Pancreas (tissue), 10 donors: ENCODE measurements at places on chromosomes 4 and X. TPM values are rescaled to one million over a fixed set of nuclear protein-coding genes. Genes with fewer than 3 reads are reported as not detected.

The SMIM10L2A gene
- 1.4 TPM for total RNA-seq

The HTN3 gene
- not detected for total RNA-seq

The GPR50 gene
- total RNA-seq = not detected

The RBM47 gene
- 47.8 TPM for total RNA-seq

- DNase-seq = no peak
Observed at GRCh38 chr4:172938072-172938829, 230.4 kb upstream of the GALNT7 start.

- DNase-seq = no peak
Observed at GRCh38 chr4:181970366-181970765, 272.8 kb upstream of the TENM3 start.

- no peak for DNase-seq
Observed at GRCh38 chr4:81621490-81621889, 149.8 kb upstream of the RASGEF1B start.

DNA sequence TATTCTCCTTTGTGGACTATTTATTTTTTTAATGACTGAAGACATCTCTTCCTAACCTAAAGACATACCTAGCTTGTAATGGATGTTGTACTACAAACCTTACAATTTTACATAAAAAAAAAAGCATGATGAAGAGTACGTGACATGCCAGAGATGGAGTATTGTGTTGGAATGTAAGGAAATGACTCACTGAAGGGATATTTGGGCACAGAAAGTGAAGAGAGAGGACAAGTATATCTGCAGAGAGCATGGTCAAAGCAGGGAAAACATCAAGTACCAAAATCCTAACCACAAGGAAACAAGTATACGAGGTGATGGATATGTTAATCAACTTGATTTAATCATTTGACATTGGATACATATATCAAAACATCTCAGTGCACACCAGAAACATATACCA is 1051.4 kb upstream of the PRKX start:
- DNase-seq = no peak

GRCh38 chrX:118569676-118570075 is 74.1 kb downstream of the DOCK11 start:
- no peak for DNase-seq

DNA sequence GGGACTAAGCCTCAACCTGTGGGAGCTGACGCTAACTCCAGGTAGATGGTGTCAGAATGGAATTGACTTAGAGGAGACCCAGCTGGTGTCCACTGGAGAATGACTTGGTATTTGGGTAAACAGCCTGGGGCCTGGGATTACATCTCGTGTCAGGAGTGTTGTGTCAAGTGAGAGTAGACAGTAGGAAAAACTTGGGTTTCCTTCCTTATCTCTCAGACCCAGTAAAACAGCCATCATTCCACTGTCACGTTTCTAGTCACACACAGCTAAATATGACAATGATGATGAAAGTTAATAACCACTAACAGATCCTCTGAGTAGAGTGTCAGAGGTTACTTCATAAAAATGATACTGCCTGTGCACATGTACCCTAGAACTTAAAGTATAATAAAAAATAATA is 13.8 kb downstream of the ZNF674 start:
- no peak for DNase-seq

- DNase-seq = no peak
Observed at GRCh38 chr4:137739391-137739790, 207.1 kb upstream of the PCDH18 start.

DNA sequence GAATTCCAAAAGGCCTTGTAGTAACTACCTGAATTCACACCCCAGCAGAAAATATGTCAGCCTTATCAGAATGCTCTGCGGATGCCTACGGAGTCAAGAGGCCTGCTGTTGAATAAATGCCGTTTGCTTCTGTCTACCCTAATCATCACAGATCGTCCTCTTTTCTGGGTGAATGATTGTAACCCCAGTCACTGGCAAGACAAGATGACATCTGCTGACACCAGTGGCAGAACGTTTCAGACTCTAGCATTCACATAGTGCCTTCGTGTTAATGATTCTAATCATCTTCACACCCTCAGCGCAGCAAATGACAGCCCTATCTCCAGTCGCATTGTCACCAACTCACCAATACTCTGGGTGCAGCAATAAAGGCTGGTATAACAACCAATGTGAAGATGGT is 89.1 kb upstream of the MAP3K15 start:
- DNase-seq = no peak

GRCh38 chr4:122044501-122044900 is 92.6 kb upstream of the TRPC3 start:
- DNase-seq = no peak

DNA sequence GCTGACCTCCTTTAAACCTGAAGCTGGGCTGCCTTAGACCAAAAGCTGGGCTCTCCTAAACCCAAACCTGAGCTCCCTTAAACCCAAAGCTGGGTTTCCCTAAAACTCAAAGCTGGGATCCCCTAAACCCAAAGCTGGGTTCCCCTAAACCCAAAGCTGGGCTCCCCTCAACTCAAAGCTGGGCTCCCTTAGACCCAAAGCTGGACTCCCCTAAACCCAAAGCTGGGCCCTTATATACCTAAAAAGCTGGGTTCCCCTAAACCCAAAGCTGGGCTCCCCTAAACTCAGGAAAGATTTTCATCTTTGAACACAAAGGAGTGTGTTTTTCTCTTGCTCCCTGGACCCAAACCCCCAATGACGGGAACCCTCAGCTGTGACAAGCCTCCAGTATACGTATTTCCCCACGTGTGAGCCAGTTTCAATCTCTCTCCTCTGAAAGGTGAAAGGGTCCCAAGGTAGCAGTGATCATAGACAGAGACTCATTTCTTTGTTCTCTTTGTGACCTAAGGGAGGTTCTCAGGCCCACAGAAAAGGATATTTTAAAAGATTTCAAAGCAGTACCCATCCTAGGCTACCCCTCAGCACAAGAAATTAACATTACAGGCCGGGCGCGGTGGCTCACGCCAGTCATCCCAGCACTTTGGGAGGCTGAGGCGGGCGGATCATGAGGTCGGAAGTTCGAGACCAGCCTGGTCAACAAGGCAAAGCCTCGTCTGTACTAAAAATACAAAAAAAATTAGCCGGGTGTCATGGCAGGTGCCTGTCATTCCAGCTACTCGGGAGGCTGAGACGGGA is 31.3 kb upstream of the ASMTL start:
- DNase-seq = no peak

DNA sequence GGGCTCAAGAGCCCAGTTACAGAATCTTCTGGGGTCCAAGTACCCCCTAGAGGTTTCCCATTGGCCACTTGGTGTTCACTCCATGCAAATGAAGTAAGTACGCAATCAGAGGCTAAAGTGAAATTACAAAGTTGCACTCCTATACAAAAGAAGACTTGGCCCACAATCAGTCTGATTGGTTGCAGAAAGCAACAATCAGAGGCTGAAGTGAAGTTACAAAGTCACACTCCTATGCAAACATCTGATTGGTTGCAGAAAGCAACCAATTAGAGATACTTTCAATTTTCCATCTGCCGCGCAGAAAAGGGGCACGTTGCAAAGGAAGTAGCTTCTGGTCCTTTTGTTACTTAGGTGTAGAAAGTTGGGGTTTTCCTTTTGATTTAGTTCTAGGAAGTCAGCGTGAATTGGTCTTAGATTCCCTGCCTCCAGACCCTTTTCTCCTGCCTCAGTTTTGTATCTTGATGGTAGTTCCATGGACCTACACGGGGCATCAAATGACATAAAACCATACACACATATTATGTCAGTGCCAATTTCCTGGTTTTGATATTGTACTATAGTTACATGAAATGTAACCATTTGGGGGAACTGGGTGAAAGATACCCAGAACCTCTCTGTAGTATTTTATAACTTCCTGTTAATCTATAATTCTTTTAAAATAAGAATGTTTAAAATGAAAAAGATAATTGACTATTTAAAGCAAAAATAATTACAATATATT is 12.4 kb upstream of the PIN4 start:
- DNase-seq = no peak

DNA sequence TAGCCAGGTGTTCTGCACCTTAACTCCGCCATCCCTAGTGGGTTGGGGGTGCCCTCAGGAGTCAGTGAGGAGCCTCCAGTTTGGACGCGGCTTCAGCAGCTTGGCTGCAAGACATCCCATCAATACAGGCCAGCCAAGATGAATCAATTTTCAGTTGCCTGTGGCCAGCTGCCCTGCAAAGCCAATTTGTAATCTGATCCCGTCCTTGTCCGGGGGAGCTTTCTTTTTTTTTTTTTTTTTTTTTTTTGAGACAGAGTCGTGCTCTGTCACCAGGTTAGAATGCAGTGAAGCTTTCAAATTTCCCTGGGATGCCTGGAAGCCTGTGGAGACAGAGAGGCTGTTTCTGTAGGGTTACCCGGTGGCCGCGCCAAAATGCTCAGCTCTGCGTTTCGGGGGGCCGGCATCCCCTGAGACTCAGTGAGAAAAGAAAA is 192.5 kb downstream of the ASMT start:
- no peak for DNase-seq

- no peak for DNase-seq
Observed at GRCh38 chr4:109011241-109012026, 248.6 kb upstream of the ETNPPL start.
